ENCODE measurements at places on chromosomes 7 and 10. TPM values are rescaled to one million over a fixed set of nuclear protein-coding genes. Genes with fewer than 3 reads are reported as not detected.

GRCh38 chr7:42618651-42619360, 293.1 kb downstream of the C7orf25 start:
- H3K36me3 ChIP-seq, result no peaks in the 10 kb centered on the region
- no peak overlapping the region for H3K27ac ChIP-seq
- H3K4me1 ChIP-seq, result no peaks in the 10 kb centered on the region
- H3K27me3 ChIP-seq, result no peaks in the 10 kb centered on the region
- no peak for DNase-seq
- H3K4me3 ChIP-seq, result no peak overlapping the region

DNA sequence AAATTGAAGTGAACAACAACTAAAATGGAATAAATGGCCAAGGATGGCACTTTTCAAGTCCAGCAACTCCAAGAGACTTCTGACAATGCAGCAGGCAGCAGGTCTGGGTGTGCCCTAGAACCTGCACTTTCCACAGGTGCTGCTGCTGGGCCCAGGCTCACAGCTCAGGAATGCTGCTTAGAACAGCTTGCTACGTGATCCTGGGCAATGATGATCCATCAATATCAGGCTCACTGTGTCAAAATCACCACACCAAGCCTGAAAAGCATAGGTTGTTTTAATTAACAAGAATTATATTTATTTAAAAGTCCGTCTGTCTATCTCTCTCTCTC, 148.4 kb downstream of the TNS3 start:
- H3K36me3 ChIP-seq, result peaks cover 36% of the 10 kb centered on the region
- H3K4me3 ChIP-seq, result no peak overlapping the region
- peaks cover 21% of the 10 kb centered on the region for H3K4me1 ChIP-seq
- H3K27ac ChIP-seq, result no peak overlapping the region

Gene NKX2-3
- not detected for total RNA-seq

Gene BMPER
- not detected for total RNA-seq

Gene IDI2
- total RNA-seq, result not detected

Measured in Calu3 (cell line).